ENCODE measurements at places on chromosomes 4 and X.

DNA sequence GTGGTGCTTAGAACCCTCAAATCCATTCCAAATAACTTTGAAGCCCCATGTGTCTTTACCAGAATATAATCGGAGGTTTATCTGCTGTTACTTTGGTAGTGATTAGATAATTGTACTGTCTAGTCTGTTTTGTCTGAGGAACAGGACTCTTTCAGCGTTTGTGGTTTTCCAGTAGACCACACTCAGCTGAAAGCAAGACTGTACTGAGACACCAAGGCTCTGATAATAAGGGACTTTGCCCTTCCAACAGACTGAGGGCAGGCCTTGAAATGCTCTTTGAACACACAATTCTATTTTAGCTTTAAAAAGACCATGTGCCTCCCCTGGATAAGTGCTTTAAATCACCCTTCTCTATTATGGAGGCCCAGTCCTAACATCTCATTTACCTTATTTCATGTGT, 76.1 kb downstream of the KLHL8 start:
- no peak for DNase-seq

- no peak for DNase-seq
Measured at GRCh38 chr4:152458801-152459302, 77.0 kb downstream of the FBXW7 start.

DNA sequence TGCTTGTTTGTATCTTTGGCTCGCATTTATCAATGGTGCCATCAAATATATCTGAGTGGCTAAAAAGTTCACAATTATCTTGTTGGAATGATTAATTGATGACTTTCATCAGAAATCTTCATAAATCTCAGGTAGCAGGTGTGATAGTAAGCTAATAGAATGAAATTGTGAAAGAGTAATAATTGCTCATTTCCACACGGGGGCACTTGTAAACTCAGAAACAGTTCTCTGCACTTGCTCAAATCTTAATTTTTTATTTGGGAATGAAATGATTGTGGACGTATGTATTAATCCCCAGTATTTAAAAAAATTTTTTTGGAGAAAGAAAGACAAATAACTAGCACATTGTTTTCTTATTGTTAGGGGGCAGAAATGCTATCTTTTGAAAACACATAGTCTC, 132.8 kb downstream of the DTHD1 start:
- DNase-seq = no peak

DNA sequence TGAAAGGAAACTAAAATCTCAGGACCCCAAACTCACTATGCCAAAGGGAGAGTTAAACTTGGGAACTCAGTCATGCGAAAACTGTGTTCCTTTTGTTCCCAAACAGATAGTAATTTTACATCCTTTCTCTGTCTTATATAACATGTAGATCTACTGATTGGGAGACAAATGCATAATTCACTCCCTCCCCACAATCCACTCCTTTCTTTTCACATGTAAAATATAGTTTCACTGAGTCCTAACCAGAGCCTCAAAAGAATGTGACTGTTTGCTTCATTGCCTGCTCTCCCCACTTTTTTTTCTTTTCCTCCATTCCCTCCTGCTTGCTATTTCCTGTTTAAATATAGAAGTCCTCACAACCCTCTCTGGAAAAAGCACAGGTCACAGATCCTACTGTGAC, 699.3 kb upstream of the ADGRL3 start:
- DNase-seq = no peak

- peak; percentile 85 for DNase-seq
Measured at GRCh38 chr4:185039508-185040273, 21.4 kb downstream of the HELT start.

DNA sequence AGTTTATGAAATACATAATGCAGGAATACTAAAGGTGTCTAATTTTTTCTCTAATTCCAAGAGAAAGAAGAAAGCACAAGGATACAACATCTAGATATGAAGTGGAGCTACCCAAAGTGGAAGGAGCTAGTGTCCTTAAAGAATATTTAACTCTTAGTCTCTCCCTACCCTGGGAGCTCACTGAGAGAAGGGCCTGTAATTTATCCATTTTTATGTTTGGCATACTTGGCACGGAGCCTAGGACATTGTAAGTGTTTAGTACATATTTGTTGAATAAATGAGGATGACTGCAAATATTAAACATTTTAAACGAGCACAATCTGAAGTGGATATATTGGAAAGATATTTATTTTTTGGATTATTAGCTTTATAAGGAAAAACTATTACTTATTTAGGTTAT, 674.8 kb downstream of the IQCM start:
- no peak for DNase-seq

- DNase-seq = no peak
Measured at GRCh38 chr4:64520421-64520820, 111.2 kb upstream of the TECRL start.

GRCh38 chr4:3368841-3369760, 72.7 kb upstream of the HGFAC start:
- DNase-seq = peak; percentile 19

GRCh38 chr4:151226004-151226932, 50.7 kb upstream of the PRSS48 start:
- peak; percentile 75 for DNase-seq

GRCh38 chr4:78720994-78721677, 55.0 kb upstream of the BMP2K start:
- no peak for DNase-seq

GRCh38 chrX:81615979-81616378, 414.1 kb downstream of the SH3BGRL start:
- DNase-seq = no peak

- DNase-seq = peak; percentile 46
Measured at GRCh38 chr4:183355405-183355804, 33.2 kb upstream of the CLDN24 start.

- DNase-seq = no peak
Measured at GRCh38 chr4:2419814-2420213, 1.1 kb downstream of the CFAP99 start.

- DNase-seq = no peak
Measured at GRCh38 chrX:19194285-19195242, 72.3 kb upstream of the ADGRG2 start.

DNA sequence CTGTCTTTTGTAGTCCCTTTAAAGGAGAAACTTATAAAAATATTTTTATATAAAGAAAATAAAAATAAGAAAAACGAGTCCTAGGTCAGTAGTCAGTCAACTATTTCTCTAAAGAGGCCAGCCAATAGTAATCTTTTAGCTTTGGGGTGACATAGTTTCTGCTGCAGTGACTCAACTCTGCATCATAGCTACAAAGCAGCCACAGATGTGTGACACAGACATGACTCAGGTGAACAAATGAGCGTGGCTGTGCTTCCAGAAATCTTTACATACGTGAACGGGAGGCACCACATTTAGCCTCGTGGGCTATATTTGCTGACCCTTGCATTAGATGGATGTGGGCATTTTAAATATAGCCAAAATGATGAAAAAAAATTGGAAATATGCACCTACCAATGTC, 1862.5 kb upstream of the TENM3 start:
- no peak for DNase-seq

GRCh38 chrX:56812515-56813105, 83.6 kb downstream of the NBDY start:
- DNase-seq = peak; percentile 25

DNA sequence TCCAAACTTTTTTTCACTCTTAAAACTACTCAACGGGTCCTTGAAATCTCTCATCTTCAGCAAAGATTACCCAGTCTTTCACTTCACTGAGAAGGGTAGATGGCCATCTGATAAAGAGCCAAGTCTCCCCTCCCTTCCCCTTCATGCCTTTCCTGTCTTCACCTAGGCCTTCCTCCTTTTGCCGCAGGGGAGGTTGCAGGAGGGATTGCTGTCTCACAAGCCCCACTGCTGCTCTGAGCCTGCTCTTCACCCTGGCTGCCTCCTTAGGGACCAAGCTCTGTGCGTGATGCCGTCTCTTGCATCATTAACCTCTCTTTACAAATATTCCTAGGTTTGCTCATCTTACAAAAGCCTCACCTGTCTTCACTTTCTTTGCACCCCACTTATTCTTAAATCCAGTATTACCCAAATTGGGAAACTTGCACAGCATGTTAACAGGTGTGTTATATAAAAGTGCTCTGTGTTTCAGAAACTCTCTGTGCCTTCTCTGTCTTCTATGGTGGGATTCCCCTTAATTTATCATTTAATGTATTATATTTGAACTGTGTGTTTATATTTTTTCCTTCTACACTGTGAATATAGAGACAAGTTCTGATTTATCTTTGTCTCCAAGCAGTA, 3.8 kb downstream of the ZFX start:
- no peak for DNase-seq

DNA sequence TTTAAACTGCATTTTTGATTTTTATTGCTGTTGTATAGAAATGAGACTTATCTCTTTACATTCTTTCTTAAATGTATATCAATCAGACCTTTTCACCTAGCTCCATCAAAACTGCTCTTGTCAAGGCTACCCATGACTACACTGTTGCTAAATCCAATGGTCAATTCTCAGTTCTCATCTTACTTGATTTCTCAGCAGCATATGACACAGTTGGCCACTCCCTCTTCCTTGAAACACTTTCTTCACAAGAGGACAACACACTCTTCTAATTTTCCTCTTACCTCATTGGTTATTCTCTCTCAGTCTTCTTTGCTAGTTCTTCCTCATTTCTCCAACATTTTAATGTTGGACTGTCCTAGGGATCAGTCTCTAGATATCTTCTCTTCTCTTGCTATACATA, 94.1 kb upstream of the CITED1 start:
- DNase-seq = no peak

DNA sequence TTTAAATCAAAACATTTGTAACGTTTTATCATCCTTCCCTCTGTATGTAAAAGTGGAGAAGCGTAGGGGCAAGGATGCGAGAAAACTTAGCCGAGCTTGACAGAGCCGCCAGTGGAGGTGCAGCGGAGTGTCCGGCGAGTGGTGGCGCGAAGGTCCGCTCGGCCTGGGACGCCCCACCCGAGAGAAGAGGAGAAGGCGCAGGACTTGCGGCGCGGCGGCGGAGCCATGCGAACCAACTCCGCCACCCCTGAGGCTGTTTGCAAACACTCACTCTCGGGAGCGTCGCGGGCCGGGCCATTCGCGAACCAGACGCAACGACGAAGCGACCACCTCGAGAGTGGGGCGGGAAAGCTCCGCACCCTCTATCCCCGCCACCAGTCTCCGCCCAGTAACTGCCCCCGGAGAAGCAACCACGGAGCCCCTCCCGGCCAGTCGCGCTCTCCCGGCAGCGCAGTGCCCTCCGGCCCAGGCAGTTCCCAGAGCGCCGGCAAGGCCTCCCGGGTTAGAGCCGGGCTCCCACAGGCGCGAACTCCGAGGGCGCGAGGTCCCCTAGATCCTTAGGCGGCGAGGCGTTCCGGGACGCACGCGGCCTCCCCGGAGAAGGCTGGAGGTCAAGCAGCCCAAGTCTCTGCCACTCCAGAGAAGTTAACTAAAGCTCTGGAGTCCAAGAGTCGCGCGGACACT, 2.3 kb upstream of the MAB21L2 start:
- DNase-seq = peak; percentile 36

- DNase-seq = peak; percentile 40
Measured at GRCh38 chr4:183602557-183603027, 56.4 kb downstream of the RWDD4 start.

DNA sequence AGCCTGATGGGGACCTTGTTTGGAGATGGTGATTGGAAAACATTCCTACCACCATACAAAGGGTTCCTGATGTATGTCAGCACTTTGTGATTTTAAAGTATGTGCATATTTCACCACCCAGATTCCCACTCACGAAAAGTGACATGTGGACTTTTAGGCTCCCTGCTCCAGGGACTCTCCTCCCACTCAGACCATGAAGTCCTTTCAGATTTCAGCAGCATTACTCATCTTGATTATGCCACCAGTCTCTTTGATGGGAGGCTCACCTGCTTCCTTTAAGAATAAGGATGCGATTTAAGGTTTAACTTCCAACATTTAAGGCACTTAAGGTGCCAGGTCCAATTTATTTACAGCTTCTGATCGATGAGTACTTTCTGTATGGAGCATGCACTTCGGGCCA, 204.4 kb downstream of the PPARGC1A start:
- DNase-seq = no peak

DNA sequence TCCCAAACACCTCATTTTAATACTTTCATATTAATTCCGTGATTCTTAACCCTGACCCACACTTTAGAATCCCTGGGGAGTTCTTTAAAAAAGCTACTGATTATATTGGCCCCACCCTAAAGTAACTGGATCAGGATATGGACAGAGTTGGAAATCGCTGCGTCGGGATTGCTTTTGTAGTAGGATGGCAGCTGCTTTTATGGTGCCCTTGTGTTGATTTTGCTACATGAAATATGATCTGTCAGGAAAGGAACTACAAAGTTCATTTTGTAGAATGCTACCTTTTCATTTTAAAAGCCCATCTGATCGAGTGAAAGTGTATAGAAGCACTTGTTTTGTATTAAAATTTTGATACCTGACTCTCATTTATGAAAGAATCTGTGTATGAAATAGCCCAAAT, 43.6 kb downstream of the TMEM131L start:
- no peak for DNase-seq

GRCh38 chrX:97843200-97843811, 959.6 kb downstream of the RPA4 start:
- no peak for DNase-seq

GRCh38 chr4:74934016-74934831, 1.3 kb downstream of the PARM1 start:
- DNase-seq = peak; percentile 43

GRCh38 chr4:26020881-26021280, 106.9 kb downstream of the SMIM20 start:
- DNase-seq = peak; percentile 49

DNA sequence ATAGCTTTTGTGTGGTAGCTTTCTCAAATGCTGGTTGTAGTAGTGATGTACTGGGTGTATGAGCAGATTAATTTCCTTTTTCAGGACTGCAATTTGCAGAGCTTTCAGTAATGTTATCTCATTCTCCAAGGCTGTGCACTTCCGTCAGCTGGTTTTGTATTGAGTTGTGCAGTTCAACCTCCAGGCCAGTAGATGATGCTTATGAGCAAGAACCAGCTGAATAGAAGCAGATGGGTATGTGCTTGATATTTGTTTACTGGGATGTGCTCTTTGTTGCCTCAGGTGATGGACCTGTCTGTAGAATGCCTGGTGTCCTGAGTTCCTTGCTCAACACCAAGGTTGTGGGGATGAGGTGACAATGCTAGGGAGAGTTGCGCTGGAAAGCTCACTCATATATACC, 462.8 kb downstream of the PCDH18 start:
- DNase-seq = no peak

DNA sequence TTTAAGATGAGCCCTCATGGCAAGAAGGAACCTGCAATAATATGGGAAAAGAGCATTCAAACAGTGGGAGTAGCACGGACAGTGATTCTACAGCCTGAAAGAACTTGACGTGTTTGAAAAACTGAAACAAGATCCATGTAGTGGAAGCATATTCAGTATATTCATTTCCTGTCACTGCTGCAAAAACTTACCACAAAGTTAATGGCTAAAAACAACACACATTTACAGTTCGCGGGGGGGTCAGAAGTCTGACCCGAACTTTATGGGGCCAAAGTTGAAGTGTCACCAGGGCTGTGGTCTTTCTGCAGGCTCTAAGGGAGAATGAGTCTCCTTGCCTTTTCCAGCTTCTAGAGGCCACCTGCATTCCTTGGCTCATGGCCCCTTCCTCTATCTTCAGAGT, 52.6 kb upstream of the ARX start:
- DNase-seq = no peak

All from AG20443 (cell line).